ENCODE measurements at places on chromosomes 2 and 18.

- no peak for DNase-seq
Observed at GRCh38 chr2:114038710-114039109, 148.8 kb downstream of the ACTR3 start.

- DNase-seq = no peak
Observed at GRCh38 chr2:122710049-122710448, 954.6 kb downstream of the TSN start.

DNA sequence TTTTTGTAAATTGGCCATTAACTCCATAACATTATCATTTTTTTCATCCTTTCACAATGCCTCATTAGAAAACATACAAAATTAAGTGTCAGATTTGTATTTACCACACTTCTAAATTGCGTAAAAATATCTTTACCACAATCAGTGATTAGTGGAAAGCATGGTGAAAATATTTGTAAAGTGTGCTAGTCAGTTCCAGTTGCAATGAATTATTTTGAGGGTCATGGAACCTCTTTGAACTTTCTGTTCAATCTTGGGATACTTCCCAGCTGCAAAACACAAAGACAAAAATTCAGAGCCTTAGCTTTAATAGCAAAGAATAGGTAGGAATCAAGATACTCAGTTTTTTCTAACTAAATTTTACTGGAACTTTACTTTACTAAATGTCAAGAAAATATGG lies 4.0 kb upstream of the COL3A1 start:
- no peak for DNase-seq

- DNase-seq = no peak
Observed at GRCh38 chr18:5779922-5780321, 115.4 kb downstream of the TMEM200C start.

- DNase-seq = no peak
Observed at GRCh38 chr2:122322815-122323214, 567.4 kb downstream of the TSN start.

GRCh38 chr18:5417342-5417741 lies 121.8 kb upstream of the ZBTB14 start:
- DNase-seq = no peak

GRCh38 chr18:36109737-36110136 lies 19.4 kb downstream of the SLC39A6 start:
- no peak for DNase-seq

DNA sequence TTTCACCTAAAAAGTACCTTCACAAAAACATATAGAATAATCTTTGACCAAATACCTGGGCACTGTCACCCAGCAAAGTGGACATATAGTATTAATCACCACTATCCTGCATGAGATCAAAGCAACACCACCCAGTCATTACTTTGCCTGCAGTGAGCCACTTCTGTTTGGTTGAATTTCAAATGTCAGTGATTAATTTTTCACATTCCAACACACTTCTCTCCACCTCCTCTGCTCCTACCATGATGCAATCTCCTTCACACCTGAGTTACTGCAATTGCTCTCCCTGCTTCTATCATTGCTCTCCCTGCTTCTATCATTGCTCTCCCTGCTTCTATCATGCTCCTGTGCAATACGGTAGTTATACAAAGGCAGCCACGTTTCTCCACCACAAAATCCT lies 106.1 kb upstream of the NETO1 start:
- DNase-seq = no peak

GRCh38 chr2:239904496-239904895 lies 120.6 kb downstream of the NDUFA10 start:
- DNase-seq = no peak

GRCh38 chr18:46756559-46757201 lies at the start of gene ST8SIA5:
ST8SIA5 (minus strand) TSS chr18:46757053; CDS start chr18:46756508, 545 bp downstream.
- no peak for DNase-seq

DNA sequence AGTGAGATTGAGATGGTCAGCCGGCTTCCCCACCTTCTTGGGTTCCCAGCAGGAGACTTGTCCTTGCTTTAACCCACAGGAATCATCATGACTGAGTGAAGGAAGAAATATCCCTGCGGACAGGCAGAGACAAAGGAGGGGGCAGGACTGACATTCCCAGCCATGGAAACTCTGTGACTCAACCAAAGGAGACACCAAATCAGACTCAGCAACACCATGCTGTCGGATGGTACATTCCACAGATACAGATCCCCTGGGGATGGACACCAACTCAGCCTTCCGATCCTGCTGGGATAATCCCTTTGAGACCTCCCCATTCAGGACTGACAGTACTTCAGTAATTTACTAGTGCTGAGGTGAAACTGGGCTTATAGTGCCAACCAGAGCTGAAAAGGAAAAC lies 518.3 kb downstream of the XIRP2 start:
- DNase-seq = no peak

DNA sequence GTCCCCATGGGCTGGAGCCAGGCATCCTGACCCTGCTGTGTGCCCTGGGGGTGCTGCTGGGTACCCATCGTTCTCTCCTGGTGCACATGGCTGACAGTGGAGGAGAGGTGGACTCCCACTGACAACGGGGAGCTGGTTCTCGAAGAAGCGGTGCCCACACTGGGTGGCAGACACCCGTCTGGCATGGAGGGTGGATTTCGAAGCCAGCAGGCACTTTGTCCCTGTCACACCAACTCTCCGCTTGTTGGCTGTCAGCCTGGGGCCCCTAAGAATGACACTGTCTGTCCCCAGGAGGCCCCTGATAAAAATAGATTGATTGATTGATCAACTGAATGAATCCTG lies 55.4 kb downstream of the RTP5 start:
- no peak for DNase-seq

DNA sequence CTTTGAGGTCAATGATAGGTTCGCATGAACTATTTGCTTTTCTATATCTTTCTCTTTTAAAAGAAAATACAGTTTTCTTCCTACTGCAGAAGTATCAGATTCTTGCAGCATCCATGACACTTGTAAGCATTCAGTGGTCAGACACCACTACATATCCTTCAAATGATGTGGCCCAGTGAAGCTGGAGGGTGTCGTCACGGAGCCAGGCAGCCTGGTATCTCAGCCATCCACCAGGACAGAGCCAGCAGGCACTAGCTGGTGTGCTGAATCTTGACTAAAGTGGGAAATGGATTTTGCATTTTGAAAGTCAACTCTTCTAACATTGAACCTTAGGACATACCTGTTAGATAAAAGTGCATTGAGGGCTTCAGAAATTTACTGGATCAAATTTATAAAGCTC lies 5.4 kb downstream of the KLHL14 start:
- DNase-seq = no peak

Measured in cerebellar nuclear complex (tissue), 1 donor.